Uterus (tissue), 4 donors: ENCODE measurements at places on chromosomes 5 and 9. TPM values are rescaled to one million over a fixed set of nuclear protein-coding genes. Genes with fewer than 3 reads are reported as not detected.

DNA sequence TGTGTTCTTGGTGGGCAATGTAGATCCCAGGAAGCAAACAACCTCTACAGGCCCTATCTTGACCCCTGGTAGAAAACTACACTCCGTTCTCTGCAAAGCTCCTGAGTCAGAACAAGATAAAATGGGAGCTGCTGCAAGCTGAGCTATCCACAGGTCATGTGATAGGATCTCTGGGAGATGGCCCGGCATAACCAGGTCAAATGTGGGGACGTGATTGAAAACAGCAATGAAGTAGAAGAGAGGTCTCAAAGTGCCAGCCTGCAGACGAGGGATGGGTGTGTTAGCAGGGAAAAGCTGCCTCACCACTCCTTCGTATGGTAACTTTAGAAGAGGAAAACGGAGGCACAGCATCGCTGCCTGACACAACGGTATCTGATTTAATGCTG lies 25.0 kb downstream of the NRG2 start:
- no peaks in the 10 kb centered on the region for H3K4me1 ChIP-seq
- no peak for DNase-seq
- no peak overlapping the region for H3K27ac ChIP-seq
- H3K36me3 ChIP-seq, result no peaks in the 10 kb centered on the region

GRCh38 chr5:171848006-171848405 lies 62.4 kb downstream of the SMIM23 start:
- H3K36me3 ChIP-seq, result no peaks in the 10 kb centered on the region
- H3K27ac ChIP-seq, result no peak overlapping the region
- DNase-seq, result no peak
- H3K4me3 ChIP-seq, result no peak overlapping the region
- H3K4me1 ChIP-seq, result no peaks in the 10 kb centered on the region

DNA sequence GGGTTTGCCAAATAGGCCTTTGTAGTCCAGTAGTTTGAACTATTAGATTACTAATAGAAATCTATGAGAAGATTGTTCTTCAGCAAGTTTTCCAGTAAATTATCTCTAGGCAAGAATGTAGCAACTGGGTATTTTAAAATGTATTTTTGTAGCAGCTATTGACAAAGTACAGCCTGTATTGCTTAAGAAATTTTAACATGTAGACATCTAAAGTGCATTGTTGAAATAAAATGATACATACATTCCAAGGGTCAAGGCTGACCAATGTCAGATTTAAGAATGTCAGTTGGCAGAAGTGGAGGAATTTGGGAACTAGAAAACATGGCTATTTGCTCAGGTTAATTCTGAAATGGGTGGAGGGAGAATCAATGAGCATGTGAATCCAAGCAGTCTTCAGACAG lies 57.5 kb upstream of the ZSWIM6 start:
- H3K36me3 ChIP-seq, result no peaks in the 10 kb centered on the region
- H3K4me1 ChIP-seq, result no peaks in the 10 kb centered on the region
- H3K4me3 ChIP-seq, result no peak overlapping the region
- H3K27me3 ChIP-seq, result no peaks in the 10 kb centered on the region
- no peak for DNase-seq

- H3K4me3 ChIP-seq, result no peak overlapping the region
- no peaks in the 10 kb centered on the region for H3K36me3 ChIP-seq
- DNase-seq, result no peak
- H3K27me3 ChIP-seq, result no peaks in the 10 kb centered on the region
Measured at GRCh38 chr5:67200809-67201562, 4.4 kb upstream of the CD180 start.

DNA sequence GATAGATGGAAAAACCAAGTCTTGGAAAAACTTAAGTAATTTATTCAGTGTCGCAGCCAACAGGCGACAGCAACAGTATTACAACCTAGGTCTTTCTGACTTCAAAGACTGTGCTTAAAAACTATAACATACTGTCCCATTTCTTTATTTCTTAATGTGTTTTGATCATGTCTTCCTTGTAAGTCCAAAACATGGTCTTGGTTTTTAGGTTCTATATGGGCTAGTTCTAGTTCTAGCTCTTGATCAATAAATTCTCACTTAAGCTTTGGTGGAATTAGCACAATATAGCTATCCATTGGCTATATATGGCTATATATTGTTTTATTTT lies 69.9 kb downstream of the IQGAP2 start:
- no peaks in the 10 kb centered on the region for H3K27me3 ChIP-seq
- DNase-seq, result no peak
- H3K27ac ChIP-seq, result no peak overlapping the region
- H3K36me3 ChIP-seq, result no peaks in the 10 kb centered on the region
- H3K4me1 ChIP-seq, result no peaks in the 10 kb centered on the region

DNA sequence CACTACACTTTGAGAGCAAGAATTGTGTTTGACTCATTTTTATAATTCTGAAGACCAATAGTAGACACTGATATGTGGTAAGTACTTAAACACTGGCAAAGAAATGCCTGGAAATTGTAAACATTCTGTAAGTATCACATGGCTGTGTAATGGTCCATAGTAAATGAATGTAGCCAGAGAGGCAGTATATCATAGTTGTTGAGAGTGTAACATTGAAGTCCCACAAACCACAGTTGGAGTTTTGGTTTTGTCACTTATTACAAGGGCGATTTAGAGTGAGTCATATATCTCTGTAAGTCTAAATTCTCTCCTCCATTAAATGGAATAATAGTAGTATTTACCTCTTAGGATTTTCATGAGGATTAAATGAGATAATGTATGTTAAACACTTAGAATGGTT lies 181.1 kb upstream of the MEF2C start:
- no peak for DNase-seq
- H3K27ac ChIP-seq, result no peak overlapping the region
- no peak overlapping the region for H3K4me3 ChIP-seq
- H3K36me3 ChIP-seq, result no peaks in the 10 kb centered on the region

DNA sequence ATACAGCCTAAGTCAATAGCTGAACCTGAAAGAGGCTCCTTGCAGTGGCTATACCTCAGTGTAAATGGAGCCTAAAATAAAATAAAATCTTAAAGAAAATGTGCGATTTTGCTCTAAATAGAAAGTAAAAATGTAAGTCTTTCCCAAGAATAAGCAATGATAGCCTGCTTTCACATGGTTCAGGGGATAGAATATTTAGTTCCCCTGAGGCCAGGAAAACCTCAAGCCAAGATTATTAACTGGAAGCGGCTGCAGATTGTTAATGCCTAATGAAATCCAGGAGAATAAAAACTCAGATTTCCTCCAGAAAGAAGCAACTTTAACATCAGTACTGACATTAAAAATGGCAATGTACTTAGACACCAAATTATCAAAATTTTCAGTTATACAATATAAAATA lies 463.7 kb downstream of the CYLC2 start:
- no peak overlapping the region for H3K27ac ChIP-seq
- H3K36me3 ChIP-seq, result no peaks in the 10 kb centered on the region
- no peaks in the 10 kb centered on the region for H3K27me3 ChIP-seq
- no peak overlapping the region for H3K4me3 ChIP-seq
- DNase-seq, result no peak
- no peaks in the 10 kb centered on the region for H3K4me1 ChIP-seq

GRCh38 chr5:170126626-170127025 lies 20.9 kb downstream of the FOXI1 start:
- no peak overlapping the region for H3K27ac ChIP-seq
- no peaks in the 10 kb centered on the region for H3K27me3 ChIP-seq
- DNase-seq, result no peak
- H3K4me3 ChIP-seq, result no peak overlapping the region

DNA sequence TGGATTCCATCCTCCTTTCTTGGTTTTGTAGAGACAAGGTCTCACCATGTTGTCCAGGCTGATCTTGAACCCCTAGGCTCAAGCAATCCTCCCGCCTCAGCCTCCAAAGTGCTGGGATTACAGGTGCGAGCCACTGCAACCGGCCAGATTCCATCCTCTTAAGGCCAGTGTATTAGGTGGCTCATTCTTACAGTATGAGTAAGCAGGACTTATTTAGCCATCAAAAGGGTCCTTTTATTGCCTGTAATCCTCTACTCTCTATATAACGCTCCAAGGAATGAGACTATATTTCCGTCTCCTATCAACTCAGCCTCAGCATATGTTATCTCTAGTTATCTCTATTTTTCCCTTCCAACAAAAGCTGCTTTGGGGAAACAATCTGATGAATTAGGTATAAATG lies 3.0 kb upstream of the ERBIN start:
- H3K27me3 ChIP-seq, result no peaks in the 10 kb centered on the region
- H3K4me3 ChIP-seq, result no peak overlapping the region
- no peaks in the 10 kb centered on the region for H3K36me3 ChIP-seq
- H3K27ac ChIP-seq, result no peak overlapping the region
- DNase-seq, result no peak

- H3K4me1 ChIP-seq, result peaks cover 10% of the 10 kb centered on the region
- DNase-seq, result no peak
- no peaks in the 10 kb centered on the region for H3K27me3 ChIP-seq
- H3K27ac ChIP-seq, result peak overlapping the region; percentile 24
- H3K4me3 ChIP-seq, result no peak overlapping the region
- H3K36me3 ChIP-seq, result no peaks in the 10 kb centered on the region
Measured at GRCh38 chr9:99114846-99115500, 10.1 kb downstream of the TGFBR1 start.

PCDHA2 gene
- 0.52 TPM for total RNA-seq

HTR4 gene
- not detected for total RNA-seq

HRH2 gene
- total RNA-seq, result not detected

PSMB7 gene
- 87.9 TPM for total RNA-seq

ADAM19 gene
- 2.4 TPM for total RNA-seq

ANKRD31 gene
- not detected for total RNA-seq
